Omental fat pad (tissue), 4 donors: ENCODE measurements at places on chromosomes 6 and 20.

GRCh38 chr20:19457611-19458010 is 245.2 kb downstream of the SLC24A3 start:
- no peak for DNase-seq

DNA sequence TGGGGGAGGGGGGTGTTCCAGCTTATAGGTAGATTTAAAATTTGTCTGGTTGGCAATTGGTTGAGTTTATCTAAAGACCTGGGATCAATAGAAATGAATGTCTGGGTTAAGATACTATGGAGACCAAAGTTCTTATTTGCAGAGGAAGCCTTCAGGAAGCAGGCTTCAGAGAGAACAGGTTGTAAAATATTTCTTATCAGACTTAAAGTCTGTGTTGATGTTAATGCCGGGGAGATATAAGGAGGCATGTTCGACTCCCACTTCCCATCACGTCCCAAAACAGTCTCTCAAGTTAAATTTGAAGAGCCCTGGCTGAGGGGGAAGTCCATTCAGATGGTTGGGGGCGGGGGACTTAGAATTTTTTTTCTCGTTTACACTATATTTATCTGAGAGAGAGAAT is 12.3 kb upstream of the BLCAP start:
- no peak for DNase-seq

DNA sequence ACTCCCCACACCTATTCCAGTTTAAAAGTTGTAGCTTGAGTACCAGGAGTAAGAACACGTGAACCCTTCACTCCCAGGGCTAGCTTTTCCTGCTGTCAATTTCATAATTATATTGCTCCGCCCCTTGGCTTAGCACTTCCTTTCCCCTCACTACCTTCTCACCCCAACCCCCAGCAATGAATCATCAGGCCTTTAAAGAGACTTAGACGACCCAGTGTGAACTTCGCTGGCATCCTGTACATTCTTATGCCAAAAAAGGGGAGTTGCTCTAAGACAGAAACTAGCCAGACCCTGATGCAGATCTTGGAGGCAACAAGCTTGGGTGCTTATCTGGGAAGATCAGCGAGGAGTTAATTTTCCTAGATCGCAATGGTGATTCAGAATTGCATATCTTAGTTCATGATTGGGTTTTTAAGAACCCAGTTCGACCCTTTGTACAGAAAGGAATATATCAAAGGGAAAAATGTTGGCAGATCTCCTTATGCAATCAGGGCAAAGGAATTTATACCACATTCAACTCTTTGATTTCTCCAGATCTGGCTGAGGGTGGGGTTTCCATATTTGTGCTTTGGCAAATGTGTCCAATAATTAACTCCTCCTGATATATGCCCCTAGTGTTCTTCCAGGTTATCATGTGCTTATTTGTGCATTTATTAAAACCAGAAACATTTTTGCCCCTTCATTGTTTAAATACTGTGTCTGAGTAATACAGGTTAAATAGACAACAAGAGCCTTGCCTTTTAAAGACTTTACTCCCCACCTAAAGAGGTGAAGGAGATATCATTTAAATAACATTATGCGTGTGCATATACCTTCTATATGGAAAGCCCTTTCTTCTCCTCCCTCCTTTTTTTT is 8.1 kb upstream of the ATXN1 start:
- no peak for DNase-seq

- no peak for DNase-seq
Observed at GRCh38 chr6:46618726-46619125, 33.9 kb downstream of the CYP39A1 start.
